ENCODE measurements at places on chromosomes 11 and 22.
A peak's percentile ranks its signal among the peaks of the same experiment; 100 is the strongest.

- DNase-seq, result no peak
Observed at GRCh38 chr11:62130283-62131169, 6.7 kb downstream of the INCENP start.

GRCh38 chr11:36558571-36559413 is 9.0 kb upstream of the RAG1 start:
- no peak for DNase-seq

DNA sequence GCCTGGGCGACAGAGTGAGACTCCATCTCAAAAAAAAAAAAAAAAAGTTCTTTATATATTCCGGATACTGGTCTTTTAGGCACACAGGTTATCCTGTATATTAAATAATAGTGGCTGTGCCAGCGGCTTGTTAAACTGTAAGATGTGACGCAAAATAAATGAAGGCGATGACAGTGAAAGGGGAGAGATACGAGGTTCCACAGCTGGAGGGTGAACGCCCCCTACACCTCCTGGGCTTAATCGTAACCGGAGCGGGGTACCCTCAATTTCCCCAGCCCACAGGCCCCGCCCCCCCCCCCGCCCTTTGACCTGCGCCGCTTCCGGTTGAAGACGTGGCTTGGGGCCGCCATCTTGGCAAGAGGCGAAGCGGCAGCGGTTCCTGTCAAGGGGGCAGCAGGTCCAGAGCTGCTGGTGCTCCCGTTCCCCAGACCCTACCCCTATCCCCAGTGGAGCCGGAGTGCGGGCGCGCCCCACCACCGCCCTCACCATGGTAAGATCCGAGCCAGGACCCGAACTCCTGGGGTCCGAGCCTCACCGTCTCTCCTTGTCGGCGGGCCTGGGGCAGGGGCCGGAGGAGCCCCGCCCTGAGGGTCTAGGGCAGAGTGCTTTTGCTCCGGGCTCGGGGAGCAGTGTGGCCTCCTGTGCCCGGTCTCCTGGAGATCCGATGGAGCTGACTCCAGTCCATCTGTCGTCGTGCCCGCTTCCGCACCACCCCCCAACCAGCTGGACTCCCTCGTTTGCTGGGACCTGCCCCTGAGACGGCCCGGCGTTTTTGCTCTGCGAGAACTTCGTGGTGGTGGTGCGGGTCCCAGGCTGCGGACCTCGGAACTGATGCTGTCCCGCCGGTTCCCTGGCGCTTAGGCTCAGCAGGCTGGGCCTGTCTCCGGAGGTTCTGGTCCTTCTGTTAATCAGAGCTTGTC is at the start of gene ARCN1:
ARCN1 (plus strand) TSS at position 349 of the 920 bp plus-strand sequence; CDS start at position 488, 139 bp downstream.
- DNase-seq, result peak; percentile 85

DNA sequence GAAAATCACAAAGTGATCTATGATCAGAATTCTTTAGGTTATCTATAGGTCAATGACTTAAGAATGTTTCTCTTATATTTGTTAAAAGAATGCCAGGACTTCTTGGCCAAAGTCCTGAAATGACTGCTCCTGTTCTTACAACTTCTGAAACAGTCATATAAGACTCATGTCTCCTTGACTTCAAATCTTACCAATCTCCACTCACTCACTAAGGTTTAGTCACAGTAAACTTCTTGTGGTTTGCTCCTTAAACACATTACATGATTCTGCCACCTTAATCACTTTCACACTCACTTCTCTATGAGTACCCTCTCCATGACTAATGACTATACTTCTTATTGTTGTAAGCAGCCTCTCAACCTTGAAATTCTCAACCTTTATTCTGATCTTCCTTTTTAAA is 648.7 kb upstream of the CCDC179 start:
- no peak for DNase-seq

DNA sequence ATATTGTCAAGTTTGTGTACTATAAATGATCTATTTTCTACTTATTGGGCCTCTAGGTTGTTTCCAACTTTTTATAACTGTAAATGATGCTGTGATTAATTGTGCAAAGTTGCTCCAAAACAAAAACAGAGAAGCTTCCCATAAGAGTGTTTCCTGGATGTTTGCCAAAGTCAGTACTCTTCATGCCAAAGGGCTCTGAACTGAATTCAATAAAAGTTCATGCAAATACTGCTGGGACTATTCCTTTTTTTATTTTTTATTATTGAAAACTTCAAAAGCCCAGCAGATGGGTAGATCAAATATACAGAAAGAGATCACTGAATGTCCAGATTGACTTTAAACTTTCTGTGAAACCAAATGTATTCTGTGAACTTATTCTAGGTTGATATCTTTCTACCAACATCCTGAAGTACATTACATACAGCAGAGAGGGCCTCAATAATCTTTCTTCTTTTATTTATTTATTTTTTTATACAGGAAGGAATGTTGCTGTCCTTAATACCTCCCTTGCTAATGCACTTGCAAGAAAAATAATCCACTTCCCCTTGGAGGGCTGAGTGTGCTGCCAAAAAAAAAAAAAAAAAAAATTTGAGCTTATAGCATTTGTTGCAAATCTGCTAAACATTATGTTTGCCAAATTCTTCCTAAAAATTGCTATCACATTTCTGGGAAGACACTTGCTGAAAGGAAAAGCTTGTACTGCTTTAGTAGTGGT is 53.0 kb downstream of the CTSC start:
- no peak for DNase-seq

DNA sequence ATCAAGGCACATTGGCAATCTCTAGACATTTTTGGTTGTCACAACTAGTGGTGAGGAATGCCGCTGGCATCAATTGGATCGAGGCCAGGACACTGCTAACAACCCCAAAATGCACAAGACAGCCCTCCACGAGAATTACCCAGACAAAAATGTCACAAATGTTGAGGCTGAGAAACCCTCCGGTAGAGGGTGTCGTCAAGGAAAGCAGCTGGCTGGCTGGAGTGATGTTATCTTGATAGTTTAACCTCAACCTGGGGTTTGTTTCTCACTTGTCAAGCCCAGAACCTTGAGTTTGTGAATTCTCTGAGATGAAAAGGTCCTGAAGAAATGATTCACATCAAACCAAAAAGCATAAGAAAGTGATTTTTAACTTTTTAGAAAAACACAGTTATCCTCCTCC is 21.1 kb upstream of the TMPRSS13 start:
- no peak for DNase-seq

- no peak for DNase-seq
Observed at GRCh38 chr11:112718483-112718882, 242.7 kb upstream of the NCAM1 start.

DNA sequence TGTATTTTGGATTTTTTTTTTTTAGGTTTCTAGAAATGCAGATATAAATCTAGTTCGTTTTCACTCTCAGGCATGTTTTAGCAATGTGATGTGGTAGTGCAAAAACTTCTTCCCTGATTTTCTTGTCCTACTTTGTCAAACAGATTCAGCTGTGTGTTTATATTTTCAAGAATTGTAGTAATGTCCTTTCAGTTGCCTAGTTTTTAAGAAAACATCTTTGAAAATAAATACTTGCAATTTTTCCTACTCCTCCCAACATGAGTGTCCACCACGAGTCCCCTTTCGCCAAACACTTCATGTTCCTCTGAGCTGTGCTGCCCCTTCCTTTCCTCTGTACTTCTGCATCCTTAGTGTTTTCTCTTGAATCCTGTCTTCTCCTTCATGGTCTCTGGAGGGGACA is 686.9 kb downstream of the NTM start:
- no peak for DNase-seq

DNA sequence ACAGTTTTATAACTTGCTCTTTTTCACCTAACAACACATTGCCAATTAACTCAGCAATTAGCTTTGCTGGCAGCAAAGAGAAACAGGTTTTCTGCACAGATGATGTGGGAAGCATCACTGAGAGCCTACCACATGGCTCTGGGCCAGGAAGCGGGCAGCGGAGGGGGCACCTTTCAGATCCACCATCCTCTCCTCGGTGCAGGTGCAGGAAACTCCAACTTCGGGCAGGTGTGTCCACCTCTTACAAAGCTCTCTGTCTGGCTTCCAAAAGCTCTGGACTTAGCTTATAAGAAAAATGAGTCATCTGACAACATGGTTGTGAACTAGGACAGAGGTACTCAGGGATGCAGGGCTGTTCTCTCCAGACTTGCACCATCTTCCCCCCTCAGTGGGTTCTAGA is 77.0 kb downstream of the RPS6KA4 start:
- DNase-seq, result no peak

DNA sequence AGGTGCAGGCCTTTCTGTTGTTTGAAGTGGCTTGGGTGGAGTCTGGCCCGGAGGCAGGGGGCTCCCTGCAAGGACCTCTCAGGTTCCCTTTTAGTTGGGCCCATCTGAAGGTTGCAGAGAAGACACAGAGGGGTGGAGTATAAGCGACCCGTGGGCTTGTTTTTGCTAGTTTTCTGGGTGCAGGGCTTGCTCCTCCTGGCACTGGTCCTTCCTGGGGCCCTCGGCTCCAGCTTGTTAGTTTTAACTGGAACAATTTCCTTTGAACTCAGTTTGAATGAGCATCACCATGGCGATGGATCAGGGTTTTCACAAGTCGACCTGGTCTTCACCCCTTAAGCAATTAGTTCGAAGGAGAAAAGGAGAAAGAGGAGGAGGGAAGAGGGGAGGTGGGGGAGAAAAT is 28.5 kb upstream of the OAF start:
- no peak for DNase-seq

GRCh38 chr11:1460396-1460985 is 26.1 kb downstream of the MOB2 start:
- peak; percentile 55 for DNase-seq

- DNase-seq, result peak; percentile 82
Observed at GRCh38 chr22:50206599-50206998, 5.8 kb downstream of the SELENOO start.

- DNase-seq, result no peak
Observed at GRCh38 chr11:16982256-16982671, 31.9 kb downstream of the PLEKHA7 start.

- DNase-seq, result no peak
Observed at GRCh38 chr11:113174882-113175281, 139.5 kb upstream of the TTC12 start.

- no peak for DNase-seq
Observed at GRCh38 chr11:96317571-96317970, 25.4 kb downstream of the MAML2 start.

DNA sequence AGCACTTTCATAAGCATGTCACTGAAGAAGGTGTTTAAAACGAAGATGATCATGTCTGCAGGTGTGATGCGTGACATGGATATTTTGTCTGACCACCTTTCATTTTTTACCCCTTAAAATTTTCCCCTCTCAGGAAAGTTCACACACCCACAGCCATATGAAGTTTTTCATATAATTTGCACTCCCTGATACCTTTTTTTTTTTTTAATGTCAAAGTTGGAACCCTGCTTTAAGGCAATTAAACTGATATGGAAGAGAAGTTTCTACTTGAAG is 104.6 kb downstream of the ATXN10 start:
- DNase-seq, result no peak

- no peak for DNase-seq
Observed at GRCh38 chr11:79616392-79616851, 175.6 kb upstream of the TENM4 start.

- no peak for DNase-seq
Observed at GRCh38 chr11:1880746-1881441, 10.8 kb downstream of the PRR33 start.

DNA sequence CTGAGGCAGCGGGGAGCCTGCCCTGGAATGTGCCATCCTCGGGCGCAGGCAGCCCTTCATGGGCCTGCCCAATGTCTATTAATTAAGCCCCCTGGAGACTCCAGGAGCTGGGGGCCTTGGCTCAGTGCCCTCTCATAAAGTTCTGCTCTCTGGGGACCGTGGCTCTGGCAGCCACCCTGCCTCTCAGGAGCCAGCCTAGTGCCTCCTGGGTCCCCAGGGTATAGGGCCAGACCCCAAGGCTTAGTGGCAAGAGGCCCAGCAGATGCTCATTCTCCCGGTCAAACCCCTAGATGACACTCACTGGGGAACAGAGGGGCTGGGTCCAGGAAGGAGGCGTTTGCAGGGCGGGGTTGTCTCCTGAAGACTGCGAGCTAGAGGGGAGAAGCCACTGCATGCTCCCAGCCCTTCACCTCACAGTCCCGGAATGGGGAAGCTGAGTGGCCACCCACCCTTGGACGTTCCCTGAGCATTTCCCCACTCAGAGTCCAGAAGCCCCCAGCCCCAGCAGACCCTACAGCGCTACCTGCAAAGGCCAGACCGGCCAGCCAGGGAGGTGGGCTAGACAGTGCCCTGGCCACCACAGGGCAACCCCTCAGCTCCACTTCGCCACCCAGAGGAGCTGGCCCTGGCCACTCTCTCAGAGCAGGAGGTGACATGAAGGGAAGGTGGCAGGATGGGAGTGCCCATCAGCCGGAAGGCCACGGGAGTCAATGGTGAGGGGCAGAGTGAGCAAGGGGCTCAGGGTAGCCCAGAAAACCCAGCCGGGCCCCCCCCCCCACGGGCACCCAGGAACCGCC is 83.0 kb downstream of the CDKN1C start:
- peak; percentile 13 for DNase-seq

GRCh38 chr11:20501252-20501651 is 98.2 kb upstream of the SLC6A5 start:
- no peak for DNase-seq

DNA sequence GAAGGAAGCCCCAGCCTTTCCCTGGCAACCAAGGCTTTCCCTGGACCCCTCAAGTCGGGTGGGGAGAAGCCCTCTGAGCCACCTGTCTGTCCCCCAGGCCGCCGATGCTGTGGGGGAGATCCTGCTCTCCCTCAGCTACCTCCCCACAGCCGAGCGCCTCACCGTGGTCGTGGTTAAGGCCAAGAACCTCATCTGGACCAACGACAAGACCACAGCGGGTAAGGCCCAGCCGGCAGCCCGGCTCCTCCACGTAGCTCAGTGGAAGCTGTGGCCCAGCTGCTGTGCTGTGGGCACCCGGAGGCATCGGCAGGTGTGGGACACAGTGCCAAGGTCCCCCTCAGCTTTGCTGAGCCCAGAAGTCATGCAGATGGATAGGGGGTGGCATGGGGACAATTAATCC is 12.2 kb upstream of the RHOD start:
- no peak for DNase-seq

- no peak for DNase-seq
Observed at GRCh38 chr11:118715245-118715831, 35.9 kb upstream of the TREH start.

DNA sequence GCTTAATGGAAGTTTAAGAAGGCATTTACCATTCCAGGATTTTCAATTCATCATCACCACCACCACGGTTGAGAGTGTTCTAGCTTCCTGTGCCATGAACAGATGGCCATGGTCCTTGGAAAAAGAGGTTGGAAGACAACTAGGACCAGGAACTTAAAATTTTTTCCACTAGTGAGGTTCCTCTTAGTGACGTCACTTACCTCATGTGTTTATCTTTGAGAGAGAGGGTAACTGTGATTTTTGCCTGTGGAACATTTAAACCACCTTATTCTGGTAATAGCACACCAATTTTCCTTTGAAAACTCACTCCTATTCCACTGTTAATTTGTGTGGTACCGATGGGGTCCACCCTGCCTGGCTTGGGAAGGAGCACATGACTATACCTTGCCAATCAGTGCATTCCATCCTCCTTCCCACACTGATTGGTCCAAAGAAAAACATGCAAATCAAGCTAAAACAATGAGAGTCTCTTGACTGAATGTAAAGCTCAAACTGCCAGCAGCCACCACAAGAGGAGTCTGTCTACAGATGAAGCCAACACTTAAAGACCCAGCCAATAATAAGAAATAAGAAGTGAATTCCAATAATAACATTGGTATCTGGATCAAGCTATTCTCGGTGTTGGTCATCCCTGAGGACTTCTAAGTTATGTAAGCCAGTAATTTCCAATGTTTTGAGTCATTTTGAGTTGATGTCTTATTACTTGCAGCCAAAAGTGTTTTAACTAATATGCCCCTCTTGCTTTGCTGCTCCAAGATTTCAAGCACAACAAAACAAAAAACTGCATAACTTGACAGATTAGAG is 111.8 kb downstream of the MPPED2 start:
- no peak for DNase-seq

- DNase-seq, result no peak
Observed at GRCh38 chr11:103007521-103007920, 52.0 kb upstream of the MMP13 start.
